Smooth muscle cell of the brain vasculature (primary cell): ENCODE measurements at places on chromosomes 2 and 18.

DNA sequence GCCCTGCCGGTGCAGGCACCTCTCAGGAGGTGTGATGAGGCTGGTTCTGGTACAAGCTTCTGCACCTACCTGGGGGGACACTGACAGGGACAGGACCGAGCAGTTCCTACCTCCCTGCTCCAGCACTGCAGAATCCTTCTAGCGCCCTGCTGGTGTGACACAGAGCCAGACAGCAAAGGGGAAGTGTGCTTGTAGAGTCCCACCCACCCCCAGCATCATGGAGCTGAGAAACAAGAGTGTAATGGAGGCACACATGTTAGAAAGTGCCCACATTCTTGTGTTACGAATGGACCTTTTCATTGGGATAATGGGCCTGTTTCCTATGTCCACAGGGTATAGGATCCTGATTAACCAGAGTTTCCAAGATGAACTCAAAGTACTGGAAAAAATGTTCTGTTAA lies 38.3 kb downstream of the OXER1 start:
- no peak for DNase-seq

GRCh38 chr2:221370857-221371211 lies 201.3 kb downstream of the EPHA4 start:
- no peak for DNase-seq

DNA sequence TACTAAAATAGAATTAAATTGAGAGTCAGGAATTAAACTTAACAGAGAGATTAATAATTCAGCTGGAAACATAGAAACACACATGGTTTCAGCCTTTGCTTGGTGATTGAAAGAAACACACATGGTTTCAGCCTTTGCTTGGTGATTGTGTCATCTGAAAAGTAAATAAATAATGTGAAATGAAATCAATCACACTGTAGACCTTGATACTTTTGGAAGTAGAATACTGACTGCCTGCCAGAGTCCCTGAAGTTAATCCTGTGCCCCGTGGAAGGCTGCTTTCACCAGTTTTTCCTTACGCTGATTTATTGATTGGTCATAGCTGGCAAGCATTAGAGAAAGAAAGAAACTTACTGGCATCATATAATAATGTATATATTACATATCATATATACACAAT lies 1252.7 kb upstream of the FAM98A start:
- no peak for DNase-seq

DNA sequence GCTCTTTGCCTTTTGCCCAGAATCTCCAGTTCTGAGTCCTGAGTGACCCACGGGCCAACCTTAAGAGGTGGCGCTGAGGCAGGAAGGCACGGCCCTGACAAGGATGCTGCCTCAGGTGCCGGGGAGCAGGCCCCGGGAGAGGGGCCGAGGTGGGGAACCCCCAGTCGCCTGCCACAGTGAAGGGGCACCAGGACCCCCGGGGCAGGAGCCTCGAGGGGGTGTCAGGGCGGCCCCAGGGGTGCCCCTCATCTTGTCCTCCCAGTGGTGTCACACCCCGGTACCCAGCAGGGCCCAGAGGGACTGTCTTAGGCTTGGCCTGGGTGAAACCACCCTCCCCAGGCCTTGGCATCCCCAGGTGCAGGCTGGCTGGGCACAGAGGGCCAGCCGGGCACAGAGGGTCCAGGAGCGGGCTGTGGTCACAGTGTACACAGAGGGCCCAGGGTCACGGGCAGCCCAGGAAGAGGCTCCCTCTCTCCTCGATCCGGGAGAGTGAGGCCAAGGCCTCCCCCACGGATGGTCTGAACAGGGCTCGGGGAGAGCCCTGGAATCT lies 1.0 kb downstream of the PDCD1 start:
- no peak for DNase-seq

DNA sequence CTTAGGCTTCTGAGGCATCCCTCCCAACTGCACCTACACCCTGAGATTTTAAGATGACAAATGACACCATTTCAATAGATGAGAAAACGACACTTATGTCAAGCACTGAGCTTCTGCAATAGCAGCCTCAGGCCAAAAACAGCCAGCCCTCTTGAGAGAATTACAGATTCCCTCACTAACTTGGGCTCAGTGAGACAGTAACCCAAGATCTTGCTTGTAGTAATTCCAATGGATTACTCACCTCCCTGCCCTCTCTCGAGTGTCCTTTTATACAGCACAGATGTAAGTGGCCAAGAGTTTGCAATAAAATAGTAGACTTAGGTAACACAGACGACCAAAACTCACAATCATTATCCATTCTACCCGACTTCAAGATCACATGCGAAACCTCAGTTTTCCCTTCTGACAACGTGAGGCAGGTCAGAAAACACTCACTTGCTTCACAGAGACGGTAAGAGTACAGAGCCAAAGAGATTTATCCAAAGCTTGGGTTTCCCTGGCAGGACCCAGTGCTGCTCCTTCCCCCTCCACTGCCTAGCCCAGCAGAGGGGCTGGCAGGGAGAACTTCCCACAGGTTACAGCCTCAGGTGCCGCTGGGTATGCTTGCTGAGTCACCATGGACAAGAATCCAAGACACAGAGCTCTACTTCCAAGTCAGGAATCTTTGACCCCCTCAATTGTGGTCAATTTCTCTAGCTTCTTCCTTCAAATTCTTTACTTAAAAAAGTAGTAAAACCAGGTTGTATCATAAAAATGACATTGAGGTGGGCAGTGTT lies 181.4 kb downstream of the MYO5B start:
- DNase-seq: no peak

GRCh38 chr2:79223539-79223938 lies 64.0 kb upstream of the REG3A start:
- DNase-seq: no peak

- no peak for DNase-seq
These were observed 81.1 kb downstream of the TRABD2A start for GRCh38 chr2:84799772-84800171.

DNA sequence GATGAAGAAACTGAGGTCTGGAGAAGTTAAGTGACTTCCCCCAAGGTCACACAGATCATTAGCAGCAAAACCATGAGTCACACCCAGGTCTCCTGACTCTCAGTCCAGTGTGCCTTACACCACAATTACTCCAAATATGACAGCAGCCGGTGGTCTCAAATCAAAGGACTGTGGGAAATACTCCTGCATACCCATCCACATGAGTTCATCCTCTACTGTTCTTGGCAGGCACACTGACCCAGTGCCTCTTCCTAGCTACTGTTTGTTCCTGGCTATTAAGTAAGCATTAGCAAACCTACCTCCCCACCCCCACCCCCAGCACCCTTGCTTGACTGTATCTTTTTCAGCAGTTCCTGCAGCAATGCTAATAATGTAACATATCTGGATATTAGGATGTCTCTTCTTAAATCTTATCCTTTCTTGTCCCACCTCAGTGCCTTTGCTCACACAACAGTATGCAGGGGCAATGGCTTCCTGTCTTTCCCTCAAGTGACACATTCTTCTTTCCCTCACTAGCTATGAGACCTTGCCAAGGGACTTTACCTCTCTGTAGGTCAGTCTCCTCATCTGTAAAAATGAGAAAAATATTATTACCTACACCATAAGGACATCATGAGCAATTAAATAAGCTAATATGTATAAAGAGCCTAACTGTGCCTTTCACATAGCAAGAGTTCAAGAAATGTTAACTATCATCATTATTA lies 46.2 kb downstream of the FAM98A start:
- DNase-seq: no peak

DNA sequence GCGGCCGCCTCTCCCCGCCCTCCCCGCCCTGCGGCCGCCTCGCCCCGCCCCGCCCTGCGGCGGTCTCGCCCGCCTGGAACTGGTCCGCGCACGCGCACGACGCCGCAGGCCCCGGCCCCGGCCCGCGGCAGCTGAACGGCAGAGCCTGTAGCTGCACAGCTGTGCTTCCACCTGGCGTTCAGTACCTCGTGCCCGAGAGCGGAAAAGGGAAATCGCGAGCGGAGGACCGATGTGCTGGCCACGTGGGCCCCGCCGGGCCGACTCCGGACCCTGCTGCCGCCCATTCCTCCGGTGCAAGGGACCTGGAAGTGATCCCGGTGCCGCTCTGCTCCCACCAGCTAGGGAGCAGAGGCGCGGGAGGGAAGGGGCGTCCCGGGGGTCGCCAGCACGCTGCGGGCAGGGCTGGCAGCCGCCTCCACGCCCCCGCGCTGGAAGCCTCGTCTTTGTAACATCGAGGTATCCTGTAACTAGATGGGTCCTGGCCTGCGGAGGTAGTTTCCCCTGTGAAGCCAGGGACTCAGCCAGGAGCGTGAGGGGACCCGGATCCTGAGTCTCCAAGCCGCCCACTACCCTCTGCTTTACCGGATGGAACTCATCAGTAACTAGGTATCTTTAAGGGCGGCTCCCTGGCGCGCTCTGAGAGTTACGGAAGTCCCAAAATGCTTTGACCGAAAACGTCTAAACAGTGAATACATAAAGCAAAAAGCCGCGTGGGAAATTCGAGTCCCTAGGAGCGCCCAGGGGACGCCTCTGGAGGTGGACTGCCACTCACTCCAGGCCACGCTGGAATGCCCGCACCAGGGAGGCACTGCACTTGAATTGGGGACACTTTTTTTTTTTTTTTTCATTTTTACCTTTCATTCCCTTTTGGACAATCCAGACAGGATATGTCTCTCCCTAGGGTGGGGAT lies 704 bp upstream of the ODC1 start:
- peak; percentile 51 for DNase-seq

DNA sequence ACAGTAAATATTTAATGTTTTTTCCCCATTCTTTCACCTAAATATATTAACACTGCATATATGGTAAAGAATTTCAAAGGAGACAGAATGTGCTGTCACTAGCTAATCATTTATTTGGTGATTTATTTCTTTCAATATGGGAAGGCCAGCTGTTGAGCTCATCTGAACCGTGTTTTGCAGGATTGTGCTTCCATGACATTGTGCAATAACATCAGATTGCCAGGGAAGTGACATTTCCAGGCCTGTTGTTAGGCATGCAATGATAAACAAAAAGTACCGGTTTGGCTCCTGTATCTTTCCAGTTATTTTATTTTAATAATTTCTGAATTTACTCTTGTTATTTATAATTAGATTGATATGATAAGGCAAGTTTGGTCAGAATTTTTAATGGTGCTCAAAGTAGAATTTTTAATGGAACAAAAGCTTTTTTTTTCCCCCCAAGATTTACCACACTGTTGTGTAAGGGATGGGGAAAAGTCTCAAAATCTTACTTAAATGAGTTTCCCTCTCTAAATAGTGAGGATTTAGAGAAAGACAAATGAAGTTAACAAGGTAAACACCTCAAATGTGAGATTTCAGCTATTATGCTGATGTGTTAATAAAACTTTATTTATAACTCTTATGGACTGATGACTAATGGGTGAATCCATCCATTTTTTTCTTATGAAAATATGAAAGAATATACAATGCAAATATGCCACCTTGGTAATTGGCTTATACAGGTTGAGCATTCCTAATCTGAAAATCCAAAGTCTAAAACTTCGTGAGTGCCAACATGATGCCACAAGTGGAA lies 52.7 kb downstream of the MALT1 start:
- DNase-seq: no peak

GRCh38 chr2:108935271-108935741 lies 53.7 kb downstream of the EDAR start:
- DNase-seq: no peak
